ENCODE measurements at places on chromosomes 4 and X. TPM values are rescaled to one million over a fixed set of nuclear protein-coding genes. Genes with fewer than 3 reads are reported as not detected.

PI4K2B gene
- total RNA-seq: 20.7 TPM

GRID2 gene
- not detected for total RNA-seq

IL21 gene
- total RNA-seq: not detected

RBMXL3 gene
- total RNA-seq: not detected

MTTP gene
- 0.09 TPM for total RNA-seq

VCX gene
- total RNA-seq: not detected

PRRG3 gene
- total RNA-seq: not detected

GEMIN8 gene
- 20.2 TPM for total RNA-seq

MID1IP1 gene
- 16.3 TPM for total RNA-seq

SERPINA7 gene
- not detected for total RNA-seq

TLR3 gene
- total RNA-seq: 0.72 TPM

SPANXA1 gene
- not detected for total RNA-seq

PRRG1 gene
- total RNA-seq: 25.8 TPM

SHOX gene
- total RNA-seq: not detected

TMEM31 gene
- not detected for total RNA-seq
